NK-92 treated with Interleukin-12 subunit alpha and Interleukin-12 subunit beta, amount 100 ng/mL, for 24 hours (cell line): ENCODE measurements at places on chromosomes 5 and 9.

GRCh38 chr9:20022410-20022809 lies 233.6 kb upstream of the SLC24A2 start:
- no peak for DNase-seq

- DNase-seq: no peak
Measured at GRCh38 chr5:172999372-172999973, 15.9 kb downstream of the ATP6V0E1 start.

GRCh38 chr9:110076894-110077725 lies 130.8 kb downstream of the C9orf152 start:
- DNase-seq: no peak

DNA sequence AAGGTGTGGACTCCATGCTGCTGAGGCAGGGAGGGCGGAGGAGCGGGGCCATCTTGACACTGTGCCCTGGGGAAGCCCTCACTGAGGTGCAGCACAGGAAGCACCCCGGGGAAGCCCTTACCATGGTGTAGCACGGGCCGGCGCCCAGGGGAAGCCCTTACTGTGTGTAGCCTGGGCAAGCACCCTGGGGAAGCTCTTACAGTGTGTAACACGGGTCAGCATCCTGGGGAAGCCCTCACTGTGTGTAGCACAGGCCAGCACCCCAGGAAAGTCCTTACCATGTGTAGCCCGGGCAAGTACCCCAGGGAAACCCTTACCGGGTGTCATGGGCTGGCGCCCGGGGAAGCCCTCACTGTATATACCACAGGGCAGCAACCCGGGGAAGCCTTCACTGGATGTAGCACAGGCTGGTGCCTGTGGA lies 62.6 kb upstream of the ZNF354B start:
- no peak for DNase-seq

- no peak for DNase-seq
Measured at GRCh38 chr9:13939701-13940490, 374.0 kb downstream of the NFIB start.

- no peak for DNase-seq
Measured at GRCh38 chr9:117720555-117720954, 16.4 kb downstream of the TLR4 start.

DNA sequence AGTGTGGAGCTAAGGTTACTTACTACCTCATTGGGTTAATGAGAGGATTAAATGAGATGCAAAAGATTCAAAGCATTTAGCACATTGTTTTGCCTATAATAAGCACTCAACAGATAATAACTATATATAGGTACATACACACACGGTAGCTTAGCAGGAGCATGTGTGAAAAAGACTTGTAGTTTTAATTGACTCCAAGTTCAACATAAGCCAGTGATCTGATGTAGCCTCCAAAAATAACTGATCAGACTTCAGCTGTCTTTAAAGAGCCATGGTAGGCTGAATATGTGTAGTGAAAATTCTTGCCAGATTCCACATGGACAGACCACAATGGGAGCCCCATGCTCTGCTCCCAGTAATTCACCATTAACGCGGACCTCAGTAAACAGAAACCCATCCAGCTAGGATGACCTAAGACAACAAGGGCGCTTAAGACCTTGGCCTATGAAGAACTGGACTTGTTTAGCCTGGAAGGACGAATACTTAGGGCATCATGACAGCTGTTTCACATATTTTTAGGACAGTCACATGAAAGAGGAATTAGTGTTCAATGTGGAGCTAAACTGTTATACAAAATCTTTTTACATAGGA lies 115.1 kb upstream of the ZNF366 start:
- DNase-seq: no peak
